ENCODE measurements at places on chromosomes 1 and 21. TPM values are rescaled to one million over a fixed set of nuclear protein-coding genes. Genes with fewer than 3 reads are reported as not detected.
A peak's percentile ranks its signal among the peaks of the same experiment; 100 is the strongest.

Gene RNF186
- total RNA-seq: 2.7 TPM

DNA sequence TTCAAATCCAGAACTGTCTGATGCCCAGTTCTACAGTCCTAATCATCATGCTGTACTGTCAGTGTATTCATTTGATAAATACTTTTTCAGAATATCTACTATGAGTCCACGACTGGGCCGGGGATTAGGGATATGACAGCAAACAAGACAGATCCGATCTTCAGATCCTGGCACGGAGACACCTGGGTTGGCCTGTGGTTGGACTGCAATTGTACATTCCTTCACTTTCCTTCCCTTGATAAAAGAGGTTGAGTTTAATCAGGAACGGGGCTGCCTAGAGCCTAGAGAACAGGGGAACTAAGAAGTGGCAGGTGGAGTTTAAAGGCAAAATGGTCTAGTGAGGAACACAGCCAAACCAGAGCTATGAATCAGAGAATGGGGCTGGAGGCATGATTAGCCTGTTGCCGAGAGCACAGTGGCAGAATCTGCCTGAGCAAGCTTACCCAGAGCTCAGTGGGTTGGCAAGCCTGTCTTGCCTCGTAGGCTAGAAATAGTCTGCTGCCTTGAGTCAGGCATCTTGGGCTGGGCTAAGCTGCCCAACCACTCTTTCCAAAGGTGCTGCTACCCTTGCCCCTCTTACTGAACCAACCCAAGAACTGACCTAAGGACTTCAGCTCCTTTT, 38.1 kb upstream of the PTCH2 start:
- no peak for DNase-seq
- H3K27me3 ChIP-seq: no peaks in the 10 kb centered on the region
- no peak overlapping the region for H3K27ac ChIP-seq
- H3K36me3 ChIP-seq: no peaks in the 10 kb centered on the region
- no peak overlapping the region for H3K4me3 ChIP-seq
- H3K4me1 ChIP-seq: no peaks in the 10 kb centered on the region

GRCh38 chr1:204627436-204627835, 58.1 kb downstream of the LRRN2 start:
- H3K27me3 ChIP-seq: no peaks in the 10 kb centered on the region
- H3K27ac ChIP-seq: no peak overlapping the region
- no peaks in the 10 kb centered on the region for H3K36me3 ChIP-seq
- H3K4me1 ChIP-seq: peaks cover 10% of the 10 kb centered on the region

Gene WNT2B
- 4.7 TPM for total RNA-seq

DNA sequence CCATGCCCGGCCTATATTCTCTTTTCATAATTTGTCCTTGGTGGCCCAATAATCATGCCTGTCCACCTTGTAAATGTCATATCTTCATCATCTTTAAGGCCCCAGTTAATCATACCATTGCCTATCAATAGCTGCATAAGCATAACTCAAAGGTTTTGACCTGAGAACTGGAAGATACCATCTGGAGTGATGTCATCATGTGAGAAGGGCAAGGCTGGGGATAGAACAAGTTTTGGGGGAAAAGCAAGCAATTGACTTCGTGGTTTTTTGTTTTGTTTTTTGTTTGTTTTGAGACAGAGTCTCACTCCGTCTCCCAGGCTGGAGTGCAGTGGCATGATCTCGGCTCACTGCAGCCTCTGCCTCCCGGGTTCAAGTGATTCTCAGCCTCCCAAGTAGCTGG, 6.2 kb downstream of the UBIAD1 start:
- H3K4me1 ChIP-seq: no peaks in the 10 kb centered on the region
- DNase-seq: no peak

Gene TTC22
- total RNA-seq: 16.5 TPM

DNA sequence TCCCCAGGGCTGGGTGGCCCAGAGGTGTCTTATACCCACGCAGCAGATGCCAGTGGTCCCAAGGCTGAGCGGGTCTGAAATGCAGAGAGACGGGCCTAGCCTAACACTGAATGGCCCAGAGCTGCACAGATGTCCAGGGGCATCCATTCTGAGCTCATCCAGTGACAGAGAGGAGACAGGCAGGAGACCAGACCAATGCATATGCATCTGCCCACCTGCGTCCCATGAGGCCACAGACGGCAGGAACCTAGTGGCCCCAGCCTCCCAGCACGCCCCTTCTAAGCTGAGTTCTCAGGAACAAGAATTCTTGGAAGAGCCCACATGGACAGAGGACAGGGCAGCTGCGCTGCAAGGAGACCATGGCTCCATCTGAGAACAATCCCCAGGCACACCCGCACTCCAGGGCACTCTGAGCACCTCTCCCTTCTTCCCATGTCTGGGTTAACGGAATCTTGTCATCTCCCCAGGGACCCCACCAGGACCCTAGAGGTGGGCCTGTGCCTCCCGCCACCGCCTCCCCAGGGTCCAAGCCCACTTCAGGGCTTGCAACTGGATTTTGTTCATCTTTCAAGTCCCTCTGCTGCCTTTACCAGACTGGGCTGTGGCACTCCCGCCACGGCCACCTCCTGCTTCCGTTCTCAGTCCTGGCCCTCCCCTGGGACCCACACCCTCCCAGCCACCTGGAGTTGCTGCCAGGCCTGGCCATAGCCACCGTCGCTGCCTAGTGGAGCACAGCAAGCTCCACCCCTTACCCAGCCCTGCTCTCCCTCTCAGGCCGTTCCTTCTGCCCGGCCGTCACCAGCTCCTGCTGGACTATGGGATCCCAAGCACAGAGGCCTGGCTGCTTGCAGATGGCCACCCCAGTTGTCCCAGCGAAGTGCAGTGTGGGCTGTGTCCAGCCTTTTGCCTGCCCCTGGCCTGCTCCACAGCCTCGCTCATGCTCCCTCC, 3.3 kb downstream of the WNT3A start:
- H3K27me3 ChIP-seq: peaks cover 21% of the 10 kb centered on the region
- no peaks in the 10 kb centered on the region for H3K4me1 ChIP-seq
- DNase-seq: peak; percentile 68
- H3K27ac ChIP-seq: no peak overlapping the region
- H3K36me3 ChIP-seq: no peaks in the 10 kb centered on the region
- no peak overlapping the region for H3K4me3 ChIP-seq

DNA sequence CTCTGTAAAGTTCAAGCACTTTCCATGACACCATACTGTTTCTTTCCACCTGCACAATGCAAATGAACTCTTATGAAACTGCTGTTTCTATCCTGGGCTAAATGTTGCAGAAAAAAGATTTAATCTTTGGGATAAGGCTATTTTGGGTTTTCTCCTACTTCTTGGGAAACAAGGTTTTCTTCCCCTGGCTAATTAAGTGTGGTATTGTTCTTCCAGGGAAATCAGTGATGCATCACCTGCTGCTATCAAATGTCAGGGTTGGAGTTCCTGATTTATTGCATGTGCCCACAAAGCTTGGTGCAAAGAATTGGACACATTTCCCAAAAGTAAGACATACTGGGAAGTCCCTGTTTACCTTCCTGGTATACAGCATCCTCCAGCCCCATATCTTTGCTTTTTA, 6.0 kb upstream of the RGS4 start:
- H3K27ac ChIP-seq: no peak overlapping the region
- H3K27me3 ChIP-seq: no peaks in the 10 kb centered on the region
- H3K4me1 ChIP-seq: no peaks in the 10 kb centered on the region
- peak; percentile 89 for DNase-seq

DNA sequence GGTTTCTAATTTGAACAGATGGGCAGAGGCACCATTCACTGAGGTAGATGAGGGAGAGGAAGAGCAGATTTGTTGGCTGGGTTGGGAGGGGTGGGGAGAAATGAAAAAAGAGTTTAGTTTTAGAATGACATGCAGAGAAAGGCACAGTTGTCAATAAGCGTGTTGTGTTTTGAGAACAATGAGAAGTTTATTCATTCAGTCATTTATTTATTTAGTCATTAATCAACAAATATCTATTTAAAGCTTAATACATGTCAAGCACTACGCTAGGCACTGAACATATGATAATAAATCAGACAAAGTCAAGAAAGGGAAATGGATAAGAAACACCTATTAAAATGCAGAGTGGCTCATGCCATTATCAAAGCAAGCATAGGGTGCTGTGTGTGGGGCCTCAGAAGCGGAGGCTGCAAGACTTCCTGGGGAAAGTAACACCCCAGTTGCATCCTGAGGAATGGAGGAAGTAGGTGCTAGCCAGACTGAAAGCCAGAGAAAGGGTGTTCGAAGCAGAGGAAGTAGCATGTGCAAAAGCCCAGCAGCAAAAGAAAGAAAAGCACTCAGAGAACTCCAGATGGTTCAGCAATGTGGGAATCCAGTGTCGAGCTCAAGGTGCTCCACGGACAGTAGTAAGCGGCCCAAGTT, 114.1 kb downstream of the RNF220 start:
- no peak for DNase-seq
- no peaks in the 10 kb centered on the region for H3K4me1 ChIP-seq
- H3K27ac ChIP-seq: no peak overlapping the region
- H3K4me3 ChIP-seq: no peak overlapping the region

Gene ETS2
- 178 TPM for total RNA-seq

Gene COL9A2
- total RNA-seq: 13.8 TPM

Gene HRNR
- not detected for total RNA-seq

Gene ZMYM1
- 18.9 TPM for total RNA-seq

Gene SRP9
- 199 TPM for total RNA-seq

DNA sequence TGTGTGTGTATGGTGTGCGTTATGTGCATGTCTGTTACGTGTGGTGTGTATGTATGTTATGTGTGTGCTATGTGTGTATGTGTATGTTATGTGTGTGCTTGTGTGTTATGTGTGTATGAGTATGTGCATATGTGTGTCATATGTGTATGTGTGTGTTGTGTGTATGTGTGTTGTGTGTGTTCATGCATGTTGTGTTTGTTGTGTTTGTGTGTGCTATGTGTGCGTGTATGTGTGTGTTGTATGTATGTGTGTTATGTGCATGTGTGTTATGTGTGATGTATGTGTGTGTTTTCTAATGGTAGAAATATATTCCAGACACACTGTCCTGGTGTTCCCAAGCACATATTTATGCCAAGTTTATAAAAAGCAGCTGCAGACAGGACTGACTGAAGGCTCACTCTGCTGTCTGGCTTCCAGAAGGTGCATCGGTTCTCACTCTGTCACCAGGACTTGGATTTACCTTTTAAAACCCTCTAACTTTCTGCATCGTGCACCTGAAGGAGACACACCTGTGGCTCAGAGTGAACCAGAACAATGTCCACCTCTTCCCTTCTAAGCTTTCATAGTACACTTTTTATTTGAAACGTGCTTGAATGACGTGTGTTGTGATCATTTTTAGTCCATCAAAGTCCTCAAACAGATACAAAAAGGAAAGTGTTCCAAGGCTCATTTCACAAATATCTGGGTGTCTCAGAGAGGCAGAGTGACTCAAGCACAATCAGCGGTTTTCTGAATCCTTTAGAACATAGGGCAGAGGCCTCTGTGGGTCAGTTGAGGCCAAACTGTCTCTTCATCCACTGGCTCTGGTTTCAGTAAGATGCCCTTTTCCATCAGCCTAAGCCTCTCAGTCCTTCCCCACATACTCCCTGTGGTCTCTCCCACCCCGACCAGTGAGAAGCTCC, 49.9 kb downstream of the TOMM20 start:
- no peaks in the 10 kb centered on the region for H3K36me3 ChIP-seq
- H3K4me1 ChIP-seq: peaks cover 59% of the 10 kb centered on the region
- H3K27ac ChIP-seq: peak overlapping the region; percentile 84
- DNase-seq: peak; percentile 26

Data from kidney (tissue), 22 donors.